Substantia nigra (tissue), 51 donors: ENCODE measurements at places on chromosomes 2 and 18.

- DNase-seq, result peak; percentile 61
Measured at GRCh38 chr2:64857581-64858471, 131.4 kb upstream of the SLC1A4 start.

- DNase-seq, result no peak
Measured at GRCh38 chr2:148552675-148553331, 91.7 kb upstream of the EPC2 start.

- DNase-seq, result no peak
Measured at GRCh38 chr18:8262221-8262620, 347.0 kb upstream of the RAB12 start.

DNA sequence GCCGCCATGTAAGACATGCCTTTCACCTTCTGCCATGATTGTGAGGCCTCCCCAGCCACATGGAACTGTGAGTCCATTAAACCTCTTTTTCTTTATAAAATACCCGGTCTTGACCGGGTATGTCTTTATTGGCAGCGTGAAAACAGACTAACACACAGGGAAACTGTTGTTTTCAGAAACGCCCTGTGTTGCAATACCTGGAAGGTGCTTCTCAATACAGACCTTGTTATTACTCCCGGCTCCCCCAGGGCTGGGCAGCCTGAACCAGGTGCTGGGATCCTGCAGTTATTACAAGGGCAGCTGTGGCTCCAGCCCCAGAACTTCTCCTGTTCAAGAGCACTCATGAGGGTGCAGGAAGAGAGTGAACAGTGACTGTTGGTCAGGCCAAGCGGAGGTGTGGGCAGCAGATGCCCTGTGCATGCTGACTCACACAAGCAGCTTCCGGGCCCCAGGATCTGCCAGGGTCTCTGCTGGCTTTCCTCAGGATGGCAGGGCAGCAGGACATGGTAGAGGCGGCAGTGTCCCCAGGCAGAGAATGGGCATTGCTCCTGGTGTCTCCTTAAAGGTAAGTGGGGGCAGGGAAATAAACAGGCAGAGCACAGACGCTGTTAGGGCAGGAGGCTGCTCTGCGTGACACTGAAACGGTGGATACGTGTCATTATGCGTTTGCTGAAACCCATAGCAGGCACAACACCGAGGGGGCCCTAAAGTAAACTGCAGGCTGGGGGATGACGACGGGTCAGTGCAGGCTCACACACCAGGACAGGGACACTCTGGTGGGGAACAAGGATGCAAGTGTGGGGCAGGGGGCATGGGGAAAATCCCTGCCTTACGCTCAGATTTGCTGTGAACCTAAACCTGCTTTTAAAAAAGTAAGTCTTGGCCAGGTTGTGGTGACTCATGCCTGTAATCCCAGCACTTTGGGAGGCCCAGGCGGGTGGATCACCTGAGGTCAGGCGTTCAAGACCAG is 89.1 kb downstream of the NDUFA10 start:
- no peak for DNase-seq

- DNase-seq, result no peak
Measured at GRCh38 chr2:75799859-75800258, 89.1 kb upstream of the GCFC2 start.

- DNase-seq, result no peak
Measured at GRCh38 chr2:56297671-56298070, 113.9 kb downstream of the CCDC85A start.

GRCh38 chr2:38516122-38516521 is 86.6 kb downstream of the HNRNPLL start:
- no peak for DNase-seq

DNA sequence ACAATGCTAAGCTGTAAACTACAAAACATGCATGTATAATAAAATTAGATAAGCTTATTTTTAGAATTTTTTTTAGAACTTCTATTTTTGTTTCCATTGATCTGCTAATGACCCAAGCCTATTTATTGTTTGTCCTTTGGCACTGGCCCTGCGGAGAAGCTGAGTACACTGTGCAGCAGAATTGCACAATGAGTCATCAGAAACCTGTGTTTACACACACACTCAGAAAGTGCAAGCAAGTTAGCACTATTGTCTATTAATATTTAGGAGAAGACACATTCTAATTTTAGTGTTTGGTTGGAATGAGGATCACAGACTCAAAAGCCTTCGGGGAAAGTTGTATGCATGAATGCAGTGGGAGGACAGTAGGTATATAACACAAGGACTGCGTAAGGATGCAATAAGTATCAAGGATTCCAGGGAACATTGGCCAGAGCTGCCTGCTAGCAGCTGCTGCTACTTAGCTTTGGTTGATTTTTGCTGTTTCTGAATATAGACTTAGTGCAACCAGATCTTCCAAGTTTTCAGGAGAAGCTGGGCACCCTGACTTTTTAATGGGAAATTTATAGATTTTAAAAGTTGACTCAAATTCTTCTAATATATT is 128.2 kb downstream of the KCNH7 start:
- no peak for DNase-seq
